Lower lobe of right lung (tissue), 2 donors: ENCODE measurements at places on chromosomes 12 and 14. TPM values are rescaled to one million over a fixed set of nuclear protein-coding genes. Genes with fewer than 3 reads are reported as not detected.
A peak's percentile ranks its signal among the peaks of the same experiment; 100 is the strongest.

DNA sequence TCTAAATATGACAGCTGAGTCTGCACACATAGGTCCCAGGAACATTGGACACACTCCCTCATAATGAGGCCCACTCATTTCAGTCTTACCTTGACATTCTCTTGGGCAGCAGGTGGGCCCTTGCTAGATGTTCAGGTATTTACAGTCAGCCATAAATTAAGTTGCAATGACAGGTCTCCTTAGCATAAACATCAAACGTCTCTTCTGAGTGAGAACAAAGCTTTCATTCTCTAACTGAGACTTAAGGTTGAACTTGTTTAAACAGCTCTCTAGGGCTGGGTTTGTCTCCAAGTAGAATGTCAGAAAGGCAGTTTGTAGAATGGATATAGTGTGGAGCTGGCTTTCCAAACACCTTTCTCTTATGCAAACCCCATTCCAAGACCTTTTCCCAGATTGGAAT is 10.3 kb downstream of the ACVR1B start:
- DNase-seq: no peak

GRCh38 chr12:15268927-15269552 is 47.8 kb upstream of the RERG start:
- DNase-seq: no peak

GRCh38 chr14:74543771-74544438 is 50.3 kb downstream of the ISCA2 start:
- no peak for DNase-seq

Gene EIF2S3B
- total RNA-seq: 0.68 TPM

- no peak for DNase-seq
Measured at GRCh38 chr12:39294715-39295114, 148.2 kb downstream of the KIF21A start.

Gene ASIC1
- total RNA-seq: 1.6 TPM

DNA sequence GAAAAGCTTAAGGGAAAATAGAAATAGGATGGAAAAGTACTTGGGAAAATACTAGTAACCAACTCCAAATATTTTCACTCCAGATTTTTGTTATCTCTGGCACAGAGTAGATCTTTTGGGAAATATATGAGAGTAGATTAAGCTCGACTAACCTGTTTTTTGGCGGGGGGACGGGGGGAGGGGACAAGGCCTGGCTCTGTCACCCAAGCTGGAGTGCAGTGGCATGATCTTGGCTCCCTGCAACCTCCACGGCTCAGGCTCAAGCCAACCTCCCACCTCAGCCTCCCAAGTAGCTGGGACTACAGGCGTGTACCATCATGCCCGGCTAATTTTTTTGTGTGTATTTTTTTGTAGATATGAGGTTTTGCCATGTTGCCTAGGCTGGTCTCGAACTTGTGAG is 4.8 kb downstream of the DHRS7 start:
- DNase-seq: no peak

DNA sequence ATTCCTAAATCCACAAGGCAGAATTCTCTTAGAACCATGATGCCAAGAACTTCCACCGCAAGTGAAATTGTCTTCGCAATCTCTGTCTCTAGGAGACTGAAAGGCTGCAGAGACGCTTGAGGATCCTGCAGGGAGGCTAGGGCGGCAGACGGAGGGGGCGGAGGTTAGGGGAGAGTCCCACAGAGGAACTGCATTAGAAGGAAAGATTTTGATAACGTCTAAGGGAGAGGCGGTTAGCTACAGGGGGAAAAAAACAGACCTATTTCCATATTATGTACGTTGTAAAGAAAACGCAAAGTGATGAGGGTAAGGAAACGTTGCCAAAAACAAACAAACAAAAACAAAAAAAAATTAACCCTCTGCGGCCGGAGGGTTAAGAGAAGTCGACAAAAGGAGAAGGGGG is 595 bp downstream of the KLHL28 start:
- peak; percentile 76 for DNase-seq

Gene LGALS3
- total RNA-seq: 528 TPM

Gene EEA1
- total RNA-seq: 33.5 TPM

Gene KRT8
- 139 TPM for total RNA-seq

- no peak for DNase-seq
Measured at GRCh38 chr12:123989753-123990152, 16.7 kb downstream of the ZNF664 start.

DNA sequence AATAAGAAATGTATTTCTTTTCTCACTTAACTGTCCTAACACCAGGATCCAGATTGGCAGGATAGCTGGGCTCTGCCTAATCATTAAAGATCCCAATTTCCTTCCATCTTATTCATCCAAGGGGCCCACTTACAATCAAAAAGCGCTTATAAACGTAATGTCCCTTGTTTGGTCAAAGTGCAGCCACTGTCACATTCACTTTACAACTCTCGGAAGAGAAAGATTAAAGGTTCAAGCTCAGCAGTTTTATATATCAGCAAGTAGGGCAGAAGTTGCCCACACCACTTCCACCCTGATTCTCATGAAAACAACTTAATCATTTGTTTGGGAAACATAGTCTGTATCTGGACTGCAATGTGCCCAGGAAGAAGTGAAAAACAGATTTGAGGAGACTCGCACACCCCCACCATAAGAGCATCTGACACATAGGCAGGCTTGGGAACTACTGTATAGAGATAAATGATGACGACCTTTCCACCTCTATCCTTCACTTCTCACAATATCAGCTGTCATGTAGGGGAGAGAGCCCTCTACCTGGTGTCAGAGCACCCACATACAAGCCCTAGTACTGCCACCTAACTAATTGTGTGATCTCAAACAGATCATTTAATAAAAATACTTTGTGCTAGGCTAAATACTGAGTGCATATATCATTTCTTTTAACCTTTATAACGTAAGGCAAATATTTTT is 80.8 kb downstream of the CAPZA3 start:
- no peak for DNase-seq

DNA sequence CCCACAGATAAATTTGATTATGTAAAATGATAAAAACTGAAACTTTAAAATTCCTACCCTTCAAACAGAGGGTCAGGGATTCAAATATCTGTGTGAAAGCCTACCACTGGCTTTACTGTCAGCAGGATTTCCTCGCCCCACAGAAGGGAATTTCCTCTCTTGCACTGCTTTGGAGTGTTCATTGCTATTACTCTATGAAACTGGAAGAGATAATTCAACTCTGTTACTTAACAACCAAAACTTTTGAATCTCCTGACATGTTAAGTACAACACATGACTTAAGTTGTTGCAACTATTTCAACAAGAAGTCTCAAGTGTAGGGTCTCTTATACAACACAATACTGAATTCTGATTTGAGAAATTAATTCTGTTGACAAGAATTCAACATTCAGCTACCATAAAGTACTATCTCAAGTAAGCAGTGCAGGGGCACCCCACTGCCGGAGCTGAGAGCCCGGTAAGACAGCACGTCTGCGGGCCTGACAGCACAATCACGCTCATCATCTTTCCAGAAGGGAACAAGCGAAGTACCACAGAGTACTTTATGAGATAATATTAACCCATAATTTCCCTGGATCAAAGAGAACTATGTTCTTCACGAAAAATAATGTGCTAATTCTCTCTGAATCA is 22.9 kb downstream of the DICER1 start:
- DNase-seq: no peak

GRCh38 chr14:75627406-75627805 is 33.3 kb downstream of the ERG28 start:
- DNase-seq: no peak

- no peak for DNase-seq
Measured at GRCh38 chr14:93269341-93270068, 62.4 kb downstream of the UBR7 start.

Gene RIN3
- total RNA-seq: 70.6 TPM

GRCh38 chr12:88409257-88409656 is 171.0 kb downstream of the KITLG start:
- DNase-seq: no peak

DNA sequence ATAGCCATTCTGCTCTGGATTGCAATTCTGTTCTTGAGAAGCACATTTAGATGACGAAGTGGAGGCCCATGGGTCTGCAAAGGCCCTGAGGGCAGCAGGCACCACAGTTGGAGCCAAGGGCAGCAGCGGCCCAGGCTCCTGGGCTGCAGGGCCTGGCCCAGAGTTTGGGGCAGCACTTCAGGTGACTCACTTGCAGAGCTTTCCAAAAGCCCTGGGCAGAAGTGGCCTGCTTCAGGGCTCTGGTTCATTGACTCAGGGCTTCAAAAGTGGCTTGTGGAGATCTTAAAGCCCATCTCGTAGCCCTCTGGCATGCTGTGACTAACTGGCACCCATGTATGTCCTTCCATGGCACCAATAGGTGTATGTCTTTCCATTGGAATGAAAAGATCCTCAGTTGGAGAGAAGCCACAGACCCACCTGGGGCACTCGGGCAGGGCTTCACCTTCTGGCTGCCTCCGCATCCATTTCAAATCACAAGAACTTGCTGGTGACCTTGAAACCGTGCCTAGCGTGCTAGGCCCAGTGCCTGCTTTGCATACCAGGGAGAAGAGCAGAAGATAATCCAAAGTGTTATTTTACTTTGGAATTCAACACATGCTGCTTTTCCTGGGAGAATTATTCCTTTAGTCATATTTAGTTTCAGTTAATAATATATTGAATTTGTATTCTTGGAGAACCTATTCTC is 106.7 kb downstream of the PRMT8 start:
- no peak for DNase-seq

GRCh38 chr12:19764408-19764807 is 325.1 kb downstream of the AEBP2 start:
- DNase-seq: no peak

Gene GALNT8
- total RNA-seq: 0.77 TPM

DNA sequence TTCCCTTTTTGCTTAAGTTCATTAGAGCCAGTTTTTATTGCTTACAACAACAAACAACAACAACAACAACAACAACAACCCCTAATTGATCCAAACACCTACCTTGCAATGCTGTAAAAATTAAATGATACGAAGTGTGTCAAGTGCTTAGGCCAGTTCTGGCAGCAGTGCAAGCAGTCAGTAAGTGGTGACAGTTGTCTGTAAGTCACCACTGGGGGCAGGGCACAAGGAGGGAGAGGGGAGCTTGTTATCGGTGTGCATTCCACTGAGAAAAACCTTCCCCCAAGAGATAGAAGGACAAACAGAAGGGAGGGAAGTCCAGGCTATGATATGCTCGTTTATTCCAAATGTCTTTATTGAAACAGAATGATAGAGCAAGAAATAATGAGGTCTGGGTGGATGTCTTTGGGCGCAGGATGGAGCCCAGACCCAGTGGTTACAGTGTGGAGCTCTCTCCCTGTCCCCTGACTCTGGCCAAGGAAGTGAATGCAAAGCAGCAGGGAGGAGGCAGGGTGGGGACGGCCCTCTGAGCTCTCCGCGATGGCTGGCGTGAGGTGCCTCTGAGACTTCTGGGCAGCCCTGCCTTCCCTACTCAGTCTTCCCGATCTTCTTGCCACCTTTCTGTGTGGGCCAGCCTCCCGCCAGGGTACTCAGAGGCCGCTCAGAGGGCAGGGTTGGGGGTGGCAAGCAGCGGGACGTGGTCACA is 6.5 kb downstream of the SLC22A17 start:
- no peak for DNase-seq

Gene PAN2
- total RNA-seq: 93.5 TPM

- DNase-seq: no peak
Measured at GRCh38 chr12:98483621-98484503, 31.5 kb upstream of the TMPO start.

Gene VSIG10
- 51.7 TPM for total RNA-seq

- DNase-seq: no peak
Measured at GRCh38 chr12:24708043-24708442, 240.9 kb downstream of the BCAT1 start.

- no peak for DNase-seq
Measured at GRCh38 chr14:50924236-50924635, 20.0 kb downstream of the PYGL start.

- DNase-seq: no peak
Measured at GRCh38 chr14:76051717-76052465, 66.3 kb downstream of the IFT43 start.

GRCh38 chr12:93109551-93110203 is 180.6 kb upstream of the EEA1 start:
- no peak for DNase-seq

Gene RGS6
- total RNA-seq: 2.5 TPM

DNA sequence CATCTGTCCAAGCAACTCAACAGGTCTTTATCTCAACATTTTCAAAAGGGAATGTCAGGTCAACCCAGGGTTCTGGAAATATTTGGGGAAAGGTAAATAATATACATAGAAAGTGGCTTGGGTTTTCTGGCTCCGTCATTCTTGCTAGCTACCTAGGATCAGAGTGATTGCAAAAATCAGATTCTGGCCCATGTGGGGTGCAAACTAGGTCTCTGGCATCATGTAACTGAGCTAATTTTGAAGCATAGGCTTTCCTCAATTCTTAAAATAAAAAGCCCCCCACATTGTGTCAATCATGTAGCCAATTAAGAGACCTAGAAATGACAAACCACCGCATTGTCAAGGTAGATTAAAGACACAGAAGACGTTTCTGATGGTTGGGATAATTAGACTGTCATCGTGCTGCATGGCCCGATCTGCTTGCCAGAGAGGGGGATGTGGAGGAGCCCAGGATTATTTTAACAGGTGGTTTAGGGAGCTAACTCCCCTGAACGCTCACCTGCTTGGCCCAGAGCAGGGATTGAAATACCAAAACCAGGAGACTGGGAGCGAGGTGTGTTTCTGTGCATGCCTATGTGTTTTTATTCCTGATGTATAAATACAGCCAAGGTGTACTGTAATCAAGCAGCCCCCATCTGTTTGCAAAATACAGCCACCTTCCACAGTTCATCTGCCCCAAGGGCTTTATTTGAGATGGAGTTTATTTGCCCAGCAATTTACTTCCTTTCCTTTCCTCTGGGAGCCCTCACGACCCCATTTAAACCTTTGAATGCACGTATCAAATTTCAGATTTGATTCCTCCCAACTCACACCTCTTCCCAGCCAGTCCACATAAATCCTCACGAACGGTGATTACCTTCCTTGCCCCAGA is 189.5 kb downstream of the TTC8 start:
- no peak for DNase-seq

- DNase-seq: no peak
Measured at GRCh38 chr14:93113678-93114067, 2.1 kb downstream of the ITPK1 start.

Gene ORMDL2
- total RNA-seq: 49.6 TPM

DNA sequence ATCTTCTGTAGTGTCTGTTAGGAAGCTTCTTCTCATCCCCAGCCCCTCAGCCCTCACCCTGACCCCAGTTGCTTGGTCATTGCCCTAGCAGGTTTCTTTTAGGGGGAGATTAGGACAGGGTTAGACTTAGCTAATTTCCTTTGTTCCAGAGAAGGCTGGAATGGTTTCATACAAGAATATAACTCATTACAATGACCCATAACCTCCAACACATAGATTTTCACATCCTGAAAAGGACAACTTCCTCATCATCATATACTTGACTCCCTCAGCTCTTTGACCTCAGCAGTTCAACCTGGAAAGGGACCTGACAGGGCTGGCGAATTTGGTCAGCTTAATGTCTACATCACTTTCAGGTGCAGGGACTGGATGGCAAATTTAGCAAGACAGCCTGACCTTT is 8.0 kb upstream of the BHLHE41 start:
- DNase-seq: no peak
